ENCODE measurements at places on chromosomes 2 and 18. TPM values are rescaled to one million over a fixed set of nuclear protein-coding genes. Genes with fewer than 3 reads are reported as not detected.

The ABCG5 gene
- total RNA-seq = not detected

The ZNF2 gene
- 13.1 TPM for total RNA-seq

The ERFE gene
- 4.2 TPM for total RNA-seq

The RAB6C gene
- not detected for total RNA-seq

The CUL3 gene
- total RNA-seq = 45.0 TPM

The CROCC2 gene
- total RNA-seq = 1.0 TPM

The DSG1 gene
- total RNA-seq = not detected

The GAREM2 gene
- 1.3 TPM for total RNA-seq

The EGR4 gene
- 0.83 TPM for total RNA-seq

The CYP27C1 gene
- total RNA-seq = under 0.01 TPM

The MBOAT2 gene
- total RNA-seq = 73.4 TPM

The LRRTM1 gene
- total RNA-seq = not detected

The WNT6 gene
- not detected for total RNA-seq

The RFTN2 gene
- 3.6 TPM for total RNA-seq

The CD226 gene
- total RNA-seq = 0.66 TPM

The LGALSL gene
- total RNA-seq = 1.5 TPM

The MEP1B gene
- total RNA-seq = 0.17 TPM

The ANKRD62 gene
- not detected for total RNA-seq

The RTP5 gene
- total RNA-seq = not detected

The SERPINB10 gene
- not detected for total RNA-seq

The CDH20 gene
- not detected for total RNA-seq

The HOXD13 gene
- not detected for total RNA-seq

The PLCD4 gene
- 11.8 TPM for total RNA-seq

The INPP5D gene
- 0.15 TPM for total RNA-seq

The CNTNAP5 gene
- not detected for total RNA-seq

The CRYGB gene
- total RNA-seq = not detected

The CD8B2 gene
- total RNA-seq = not detected

The IL36A gene
- not detected for total RNA-seq

The RASGRP3 gene
- 1.3 TPM for total RNA-seq

The G6PC2 gene
- total RNA-seq = not detected

All from smooth muscle cell of trachea (primary cell).